NCI-H526 treated with DMSO at 0.1 percent for 48 hours (cell line): ENCODE measurements at places on chromosomes 2 and 18.

DNA sequence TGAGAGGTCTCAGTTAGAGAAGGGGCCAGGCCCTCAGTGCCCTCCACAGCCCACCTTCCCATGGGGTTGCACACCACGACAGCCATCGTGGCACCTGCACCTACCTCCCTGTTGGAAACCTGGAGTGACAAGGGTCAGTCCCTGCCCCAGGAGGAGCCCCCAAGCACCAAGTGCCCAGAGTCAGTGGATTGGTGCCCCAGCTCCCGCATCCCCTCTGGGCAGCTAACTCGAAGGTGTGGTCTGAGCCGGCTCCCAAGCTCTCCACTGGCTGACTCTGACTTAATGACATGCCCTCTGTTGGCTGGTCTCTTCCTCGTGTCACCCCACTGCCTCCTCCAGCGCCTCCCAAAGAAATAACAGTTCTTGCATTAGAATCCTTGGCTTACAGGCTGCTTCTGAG lies 116.4 kb downstream of the NDUFA10 start:
- DNase-seq, result no peak

DNA sequence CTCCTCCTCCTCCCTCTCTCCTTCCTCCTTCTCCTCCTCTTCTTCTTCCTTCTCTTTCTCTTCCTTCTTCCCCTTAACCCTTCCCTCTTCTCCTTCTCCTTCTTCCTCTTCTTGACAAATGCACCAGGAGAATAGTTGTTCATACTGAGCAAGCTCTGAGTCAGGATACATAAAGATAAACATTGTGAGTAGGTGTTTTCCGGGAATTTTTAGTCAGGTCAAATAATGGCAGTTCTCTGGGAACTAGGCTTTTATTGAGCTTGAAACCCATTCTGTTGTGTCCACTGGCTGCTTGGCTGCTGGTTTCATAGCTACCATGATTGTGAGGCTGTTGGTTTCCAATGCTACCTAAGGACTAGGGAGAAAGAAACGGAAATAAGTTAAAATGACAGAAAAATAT lies 1144.7 kb upstream of the DDX18 start:
- DNase-seq, result no peak

DNA sequence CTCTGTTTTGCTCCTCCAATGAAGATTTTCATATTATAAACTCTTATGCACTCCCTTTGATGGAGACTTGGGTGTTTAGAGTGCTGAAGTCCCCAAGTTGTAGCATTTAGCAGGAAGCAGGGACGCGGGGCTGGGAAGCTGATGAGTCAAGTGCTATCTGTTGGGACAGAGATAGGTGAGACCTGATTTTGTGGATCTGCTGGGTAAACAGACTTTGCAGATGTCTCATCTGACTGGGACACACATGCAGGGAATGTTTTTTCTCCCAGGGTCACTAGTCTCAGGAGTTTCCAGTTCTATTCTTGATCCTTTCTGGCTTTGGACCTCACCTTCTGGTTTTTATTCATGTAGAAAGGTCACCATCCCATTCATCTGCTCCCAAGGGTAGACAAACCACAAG lies 79.7 kb upstream of the ACAA2 start:
- DNase-seq, result no peak

- DNase-seq, result no peak
Measured at GRCh38 chr18:73118121-73118816, 250.5 kb upstream of the NETO1 start.

DNA sequence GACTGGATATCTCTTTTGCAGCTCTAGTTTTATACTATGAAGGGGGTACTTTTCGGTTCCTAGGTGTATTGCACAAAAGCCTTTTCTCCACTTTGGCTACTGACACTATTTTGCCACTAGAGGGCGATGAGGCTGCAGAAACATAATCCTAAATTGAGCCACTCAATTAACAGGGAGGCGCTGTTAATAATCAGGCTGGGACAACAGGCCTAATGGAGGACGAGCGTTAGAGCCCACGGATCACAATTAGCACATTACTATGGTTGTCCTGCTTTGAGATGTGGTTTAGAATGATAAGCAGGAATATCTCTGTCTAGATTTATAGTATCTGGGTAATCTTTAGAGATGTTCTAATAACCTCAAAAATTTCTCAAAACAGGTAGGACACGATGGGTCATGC lies 62.2 kb upstream of the PMAIP1 start:
- peak; percentile 50 for DNase-seq

- DNase-seq, result no peak
Measured at GRCh38 chr18:33584548-33585430, 6.8 kb downstream of the ASXL3 start.

DNA sequence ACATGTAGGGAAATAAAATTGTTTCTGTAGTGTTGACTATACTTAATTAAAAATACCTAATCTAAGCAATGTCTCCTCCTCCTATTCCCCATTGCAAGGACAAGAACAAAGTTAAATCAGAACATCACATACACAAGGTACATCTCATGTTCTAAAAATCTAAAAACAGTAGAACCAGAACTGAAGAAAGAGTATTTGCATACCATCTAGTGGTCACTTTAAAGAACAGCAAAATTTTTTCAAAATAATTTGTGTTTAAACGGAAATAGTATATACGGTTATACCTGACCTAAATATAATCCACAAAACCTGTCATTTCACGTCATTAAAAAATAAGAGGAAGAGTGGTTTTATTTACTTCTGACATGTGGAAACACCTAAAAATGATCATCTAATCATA lies 294.3 kb upstream of the KCNH7 start:
- peak; percentile 15 for DNase-seq

GRCh38 chr2:105396254-105397024 lies 2.4 kb downstream of the FHL2 start:
- DNase-seq, result no peak

DNA sequence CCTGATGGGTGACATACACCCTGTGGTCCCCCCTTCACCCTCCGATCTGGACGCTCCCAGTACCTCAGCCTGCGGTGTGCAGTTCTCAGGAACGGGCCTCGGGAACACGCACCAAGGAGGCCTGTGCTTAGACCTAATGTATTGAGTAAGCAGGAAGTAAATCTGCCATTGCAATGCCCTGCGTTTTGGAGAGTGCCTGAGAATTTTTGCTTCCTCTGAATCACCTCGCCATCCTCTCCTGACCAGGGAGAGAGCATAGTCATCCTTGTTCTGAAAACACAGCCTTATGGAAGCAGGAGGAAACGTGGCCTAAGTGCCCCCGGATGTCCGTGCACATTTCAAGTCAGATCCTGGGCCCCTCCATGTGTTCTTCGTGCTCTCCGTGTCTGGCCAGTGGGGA lies 272.2 kb downstream of the NDUFA10 start:
- no peak for DNase-seq

- peak; percentile 40 for DNase-seq
Measured at GRCh38 chr2:37982147-37982582, 57.1 kb downstream of the RMDN2 start.

- DNase-seq, result no peak
Measured at GRCh38 chr2:230124235-230124634, 55.5 kb upstream of the SLC16A14 start.

- no peak for DNase-seq
Measured at GRCh38 chr2:100721693-100722092, 98.2 kb upstream of the NPAS2 start.

- DNase-seq, result no peak
Measured at GRCh38 chr2:114940785-114941458, 498.5 kb downstream of the DPP10 start.

DNA sequence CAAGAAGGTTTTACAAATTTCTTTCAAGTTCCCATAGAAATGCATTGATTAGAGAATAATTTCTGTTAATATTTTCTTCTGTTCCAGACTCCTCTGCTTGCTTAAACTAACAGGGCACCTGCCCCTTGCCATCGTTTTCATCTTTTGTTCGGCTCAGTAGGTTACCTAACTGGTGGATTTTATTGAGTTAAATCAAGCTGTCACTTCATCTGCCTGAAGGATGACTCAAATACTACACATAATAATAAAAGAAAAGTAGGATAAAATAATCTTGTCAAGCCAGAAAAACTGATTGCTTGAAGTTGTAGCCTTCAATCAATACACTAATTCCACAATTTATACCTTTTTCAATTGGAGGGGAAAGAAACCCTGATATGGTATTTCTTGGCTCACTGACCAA lies 234.0 kb downstream of the NR4A2 start:
- DNase-seq, result no peak

DNA sequence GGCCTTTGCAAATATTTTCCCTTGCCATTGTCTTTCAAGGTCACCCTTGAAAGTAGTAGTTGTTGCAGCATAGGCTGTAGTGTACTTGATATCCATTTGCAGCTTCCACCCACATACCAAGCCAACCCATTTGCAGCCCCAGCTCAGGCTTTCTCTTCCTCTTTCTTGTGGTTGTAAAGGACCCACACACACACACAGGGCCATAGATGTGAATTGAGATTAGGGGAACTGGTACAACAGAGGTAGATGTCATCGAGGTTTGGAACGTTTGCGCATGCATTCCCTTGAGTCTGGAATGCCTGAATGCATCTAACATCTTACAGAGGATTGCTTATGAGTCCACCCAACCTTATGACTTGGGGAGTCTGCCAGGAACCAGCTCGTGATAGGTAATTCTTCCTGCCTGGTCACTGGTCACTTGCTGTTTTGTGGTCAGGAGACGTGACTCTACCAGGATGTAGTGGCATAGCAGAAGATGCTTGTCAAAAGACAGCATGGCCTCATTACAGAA lies 91.9 kb downstream of the MRPS9 start:
- no peak for DNase-seq

GRCh38 chr2:47070155-47070919 lies 84.8 kb downstream of the STPG4 start:
- no peak for DNase-seq

DNA sequence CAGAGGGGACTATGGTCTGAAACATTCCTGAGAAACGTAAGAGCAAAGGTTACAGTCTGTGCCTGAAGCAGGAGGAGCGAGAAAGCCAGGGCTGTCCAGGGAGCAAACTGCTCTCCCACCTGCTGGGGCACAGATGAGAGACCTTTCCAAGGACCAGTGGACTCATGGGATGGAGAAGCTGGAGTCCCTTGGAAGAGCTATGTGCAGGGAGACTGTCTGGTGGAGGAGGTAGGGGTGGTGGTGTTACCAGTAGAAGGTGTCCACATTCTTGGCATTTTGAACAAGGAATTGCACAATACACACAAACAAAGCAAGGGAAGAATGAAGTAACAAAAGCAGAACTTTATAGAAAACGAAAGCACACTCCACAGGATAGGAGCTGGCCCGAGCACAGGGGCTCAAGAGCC lies 97.9 kb upstream of the CYRIA start:
- DNase-seq, result no peak

- no peak for DNase-seq
Measured at GRCh38 chr2:241898463-241899270, 29.1 kb downstream of the RTP5 start.

- no peak for DNase-seq
Measured at GRCh38 chr2:176419591-176420071, 150.4 kb downstream of the MTX2 start.
